ENCODE measurements at places on chromosomes 2 and 18.

- no peak for DNase-seq
Observed at GRCh38 chr2:197677483-197677882, 2.1 kb upstream of the RFTN2 start.

DNA sequence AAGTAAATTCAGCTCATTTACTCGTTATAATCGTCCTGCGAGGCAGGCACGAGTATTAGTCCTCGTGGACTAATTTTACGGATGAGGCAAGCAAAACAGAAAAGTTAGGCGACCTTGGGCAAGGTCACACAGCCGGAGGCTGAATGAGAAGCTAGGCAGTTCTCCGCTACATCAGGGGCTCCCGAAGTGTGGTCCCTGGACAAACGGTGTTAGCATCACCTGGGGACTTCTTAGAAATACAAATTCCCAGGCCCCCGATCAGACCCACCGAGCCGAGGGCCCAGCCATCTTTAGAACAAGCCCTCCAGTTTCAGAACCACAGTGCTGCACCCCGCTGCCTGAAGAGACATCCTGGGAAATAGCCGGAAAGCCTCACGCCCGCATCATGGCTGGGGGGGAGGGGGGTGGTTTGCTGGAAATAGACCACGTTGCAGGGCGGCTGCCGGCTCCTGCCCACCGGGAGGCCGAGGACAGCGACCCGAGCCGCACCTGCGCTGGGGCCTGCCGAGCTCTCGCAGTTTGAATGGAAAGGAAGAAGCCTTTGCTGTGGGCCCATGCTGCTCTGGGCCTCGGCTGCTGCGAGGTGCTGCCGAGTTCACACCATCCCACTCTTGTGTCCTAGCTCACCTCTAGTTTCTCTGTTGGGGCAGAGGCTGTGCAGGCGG, 72.2 kb downstream of the TFCP2L1 start:
- no peak for DNase-seq

- no peak for DNase-seq
Observed at GRCh38 chr2:97715951-97716694, 2.7 kb downstream of the ZAP70 start.

GRCh38 chr2:35794796-35795450, 560.7 kb upstream of the CRIM1 start:
- no peak for DNase-seq

DNA sequence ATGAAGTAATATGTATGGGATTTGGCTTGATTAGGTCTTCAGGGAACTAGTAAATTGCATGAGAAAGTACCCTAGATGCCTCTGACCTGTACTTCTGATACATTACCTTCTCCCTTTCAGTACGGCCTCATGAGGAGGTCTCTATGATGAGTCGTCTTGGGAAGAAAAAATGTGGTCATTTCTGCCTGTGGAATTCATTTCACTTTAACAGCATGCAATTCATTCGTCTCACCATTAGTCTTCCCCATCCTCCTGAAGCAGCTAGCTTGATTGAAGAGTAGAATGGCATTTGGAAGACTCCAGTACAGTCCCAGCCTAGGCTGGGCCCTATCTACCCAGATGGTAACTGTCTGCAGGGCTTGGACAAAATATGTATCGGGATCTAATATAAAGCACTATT, 52.2 kb downstream of the TMX3 start:
- DNase-seq, result no peak

Data from esophagus squamous epithelium (tissue), 5 donors.